Activated CD8-positive, alpha-beta T cell treated with anti-CD3 and anti-CD28 coated beads, Interleukin-2, amount 10 ng/mL, durations not matched to agents 7 days and 5 days (primary cell): ENCODE measurements at places on chromosomes 5 and 9.
A peak's percentile ranks its signal among the peaks of the same experiment; 100 is the strongest.

GRCh38 chr9:130891688-130892476, 4.7 kb downstream of the QRFP start:
- DNase-seq, result no peak

GRCh38 chr5:151051931-151052608, 28.8 kb downstream of the TNIP1 start:
- no peak for DNase-seq

DNA sequence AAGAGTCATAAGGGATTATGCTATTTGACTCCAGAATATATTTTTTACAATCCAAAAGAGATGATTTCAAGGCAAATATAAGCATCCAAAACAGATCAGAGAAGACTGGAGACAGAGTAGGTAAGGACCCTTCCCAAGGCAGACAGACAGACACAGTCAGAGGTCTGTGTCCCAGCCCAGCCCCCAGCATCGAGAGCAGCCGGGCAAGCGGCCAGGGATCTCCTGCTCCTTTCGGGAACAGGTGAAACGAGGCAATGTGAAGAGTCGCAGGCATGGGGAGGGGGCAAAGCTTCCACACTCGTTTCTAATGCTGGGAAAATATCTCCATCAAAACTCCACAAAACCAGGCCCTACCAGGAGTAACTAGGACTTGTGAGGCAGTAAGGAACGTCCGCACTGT, 5.8 kb downstream of the PAEP start:
- no peak for DNase-seq

- DNase-seq, result peak; percentile 72
Observed at GRCh38 chr9:105359892-105360291, 87.9 kb upstream of the FSD1L start.

DNA sequence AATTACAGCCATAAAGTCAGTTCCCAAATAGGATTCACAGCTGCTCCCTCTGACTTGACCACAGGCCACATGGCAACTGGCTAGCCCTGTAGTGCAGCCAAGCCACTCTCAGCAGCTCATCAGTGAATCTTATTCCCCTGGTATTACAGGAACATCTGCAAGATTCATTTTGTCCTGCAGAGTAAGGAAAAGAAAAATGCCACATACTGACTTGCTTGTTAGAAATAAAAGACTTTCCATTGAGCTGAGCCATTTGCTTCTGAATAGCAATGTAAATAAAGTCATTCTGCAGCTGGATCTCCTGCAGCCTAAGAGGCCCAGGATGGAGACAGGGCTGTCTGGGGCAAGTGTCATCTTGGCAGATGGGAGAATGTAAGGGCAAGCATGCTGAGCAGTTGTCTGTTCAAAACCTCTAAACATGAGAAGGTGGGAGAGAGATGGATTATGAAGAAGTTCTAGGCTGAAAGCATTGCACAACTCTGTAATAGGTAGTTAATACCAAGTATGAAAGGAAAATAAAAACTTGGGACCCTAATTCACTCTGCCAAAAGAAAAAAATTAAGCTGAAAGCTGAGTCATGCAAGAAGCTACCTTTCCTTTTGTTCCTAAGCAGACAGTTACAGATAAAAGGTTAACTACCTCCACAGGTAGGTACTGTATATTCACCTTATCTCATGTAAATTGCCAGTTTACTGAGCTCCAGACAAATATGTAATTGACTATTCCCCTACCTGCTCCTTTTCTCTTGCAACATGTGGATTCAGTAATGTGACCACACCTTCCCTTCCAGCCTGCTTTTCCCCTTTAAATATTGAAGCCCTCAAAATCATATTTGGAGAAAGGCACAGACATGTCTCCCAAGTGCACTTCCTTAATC, 244.4 kb upstream of the RAI14 start:
- DNase-seq, result no peak

DNA sequence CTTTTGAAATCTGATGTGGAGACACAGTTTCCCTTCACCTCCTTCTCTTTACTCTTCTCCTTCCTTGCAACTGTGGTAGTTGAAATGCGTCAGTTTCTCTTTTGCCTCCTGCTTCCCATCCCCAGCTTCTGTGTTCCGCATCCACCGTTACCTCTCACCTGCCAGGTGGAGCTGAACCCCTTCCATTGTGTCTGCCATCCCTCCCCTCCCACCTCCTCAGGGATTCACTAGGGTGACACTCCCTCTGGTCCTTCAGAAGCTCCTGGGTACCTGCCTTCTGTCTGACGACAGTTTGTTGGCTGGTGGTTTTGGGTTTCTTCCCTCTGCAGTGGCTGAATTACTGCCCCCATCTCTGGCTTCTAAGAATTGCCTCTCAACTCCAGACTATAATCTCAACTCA, 132.1 kb downstream of the SLC24A2 start:
- no peak for DNase-seq

GRCh38 chr5:153699035-153699434, 208.6 kb downstream of the GRIA1 start:
- no peak for DNase-seq

DNA sequence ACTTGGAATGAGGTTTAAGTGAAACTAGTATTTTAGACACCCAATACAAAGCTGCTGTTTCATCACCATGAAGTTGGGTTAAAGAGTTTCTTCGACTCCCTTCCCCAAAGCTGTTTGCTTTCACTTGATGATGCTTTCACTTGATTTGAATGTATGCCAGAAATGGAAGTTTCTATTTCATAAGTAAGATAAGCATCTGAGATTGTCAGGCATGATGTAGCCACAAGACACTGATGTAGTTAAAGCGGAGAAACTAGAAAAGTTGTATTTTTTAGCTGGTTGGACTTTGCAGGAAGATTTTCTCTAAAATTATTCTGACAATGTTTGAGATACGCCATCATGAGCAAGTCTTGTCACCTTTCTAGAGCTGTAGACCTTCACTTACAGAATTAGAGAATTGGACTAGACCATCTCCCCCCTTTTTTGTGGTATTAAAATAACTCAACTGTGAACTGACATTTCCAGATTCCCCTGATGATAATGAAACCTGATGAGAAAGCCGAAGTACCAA, 20.0 kb downstream of the MOCS2 start:
- no peak for DNase-seq

GRCh38 chr5:125440905-125441304, 694.5 kb upstream of the ZNF608 start:
- no peak for DNase-seq

DNA sequence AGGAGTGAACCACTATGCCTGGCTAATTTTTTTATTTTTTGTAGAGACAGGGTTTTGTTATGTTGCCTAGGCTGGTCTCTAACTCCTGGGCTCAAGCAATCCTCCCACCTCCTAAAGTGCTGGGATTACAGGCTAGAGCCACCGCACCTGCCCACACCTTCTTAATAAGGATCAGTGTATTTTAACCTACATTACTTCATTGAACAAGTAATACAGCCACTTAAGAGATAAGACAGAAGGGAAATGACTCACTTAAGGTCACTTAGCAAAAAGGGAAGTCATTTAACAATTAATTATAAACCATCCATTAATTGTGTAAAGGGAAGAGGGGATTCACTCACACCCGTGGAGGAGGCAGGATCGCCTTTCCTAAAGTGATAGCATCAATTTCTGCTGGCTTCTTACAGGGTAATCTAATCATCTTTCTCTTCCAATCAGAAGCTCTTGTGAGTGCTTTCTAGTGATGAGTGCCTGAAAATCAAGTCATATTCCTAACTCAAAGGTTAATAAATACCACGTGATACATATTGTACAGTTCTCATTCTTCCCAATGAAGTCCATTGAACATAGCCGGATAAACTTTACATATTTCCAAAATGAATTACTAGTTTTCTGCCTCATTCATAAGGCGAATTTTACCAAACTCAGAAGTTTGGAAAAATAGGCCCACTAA, 3.5 kb downstream of the FBXW11 start:
- DNase-seq, result no peak

DNA sequence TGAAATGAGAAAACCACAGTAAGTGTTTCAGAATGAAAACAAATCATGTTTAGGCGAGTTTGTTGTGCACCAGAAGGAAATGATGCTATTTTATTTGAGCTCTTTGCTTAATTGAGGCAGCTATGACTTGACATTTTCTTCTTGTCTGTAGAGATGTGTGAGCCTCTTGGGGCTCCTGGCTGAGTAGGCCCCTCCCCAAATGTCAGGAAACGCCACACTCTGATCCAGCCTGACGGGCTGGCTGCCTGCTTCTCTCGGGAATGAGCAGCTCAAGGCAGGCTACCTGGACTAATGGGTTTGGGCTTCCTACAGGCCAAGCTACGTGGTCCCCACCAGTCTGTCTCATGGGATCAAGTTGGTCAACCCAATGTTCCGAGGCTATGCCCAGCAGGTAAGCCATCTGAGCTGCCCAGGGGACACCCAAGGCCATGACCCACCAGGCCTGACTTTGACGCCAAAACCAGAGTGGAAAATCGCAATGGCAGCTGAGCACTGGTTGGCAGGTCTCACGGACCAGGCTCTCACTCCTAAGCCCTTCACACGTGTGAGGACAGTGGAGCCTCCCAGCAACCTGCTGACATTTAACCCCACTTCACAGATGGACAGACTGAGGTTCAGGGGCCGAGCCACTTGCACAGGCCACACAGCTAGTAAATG, 29.9 kb downstream of the USP20 start:
- DNase-seq, result no peak

- DNase-seq, result peak; percentile 61
Observed at GRCh38 chr5:343461-344401, 22.2 kb downstream of the AHRR start.

GRCh38 chr9:98359569-98359968, 104.1 kb upstream of the TBC1D2 start:
- DNase-seq, result no peak

DNA sequence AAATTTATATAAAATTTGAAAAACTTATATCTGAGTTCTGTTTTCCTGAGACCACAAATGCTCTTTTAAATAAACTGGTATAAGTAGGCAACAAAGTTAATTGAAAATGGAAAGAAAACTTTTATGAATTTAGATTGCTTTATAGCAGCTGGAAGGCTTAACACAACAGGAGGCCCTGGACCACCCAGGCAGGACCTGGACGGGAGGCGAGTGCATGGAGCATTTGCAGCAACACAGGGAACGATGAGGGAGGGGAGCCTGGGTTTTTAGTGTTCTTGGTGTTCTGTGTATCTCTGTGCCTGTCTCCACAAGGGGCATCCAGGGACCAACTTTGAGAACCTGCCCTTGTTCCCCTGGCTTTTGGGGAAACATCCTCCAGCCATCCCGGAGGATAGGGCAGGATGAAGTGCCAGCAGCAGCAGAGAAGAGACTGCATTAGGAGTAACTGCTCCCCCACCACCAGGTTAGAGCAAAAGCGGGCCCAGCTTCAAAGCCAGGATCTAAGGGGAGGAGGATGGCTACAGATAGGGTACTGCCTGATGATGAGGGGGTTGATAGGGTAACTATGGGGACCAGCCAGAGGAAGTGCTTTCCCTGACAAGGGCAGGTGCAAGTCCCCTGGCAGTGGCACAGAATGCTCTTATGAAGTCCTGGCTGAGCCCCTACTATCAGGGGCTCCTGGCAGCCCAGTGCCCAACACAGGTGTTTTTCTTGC, 6.7 kb upstream of the SPATA31E1 start:
- peak; percentile 12 for DNase-seq

GRCh38 chr5:3377176-3377575, 218.5 kb upstream of the IRX1 start:
- no peak for DNase-seq

DNA sequence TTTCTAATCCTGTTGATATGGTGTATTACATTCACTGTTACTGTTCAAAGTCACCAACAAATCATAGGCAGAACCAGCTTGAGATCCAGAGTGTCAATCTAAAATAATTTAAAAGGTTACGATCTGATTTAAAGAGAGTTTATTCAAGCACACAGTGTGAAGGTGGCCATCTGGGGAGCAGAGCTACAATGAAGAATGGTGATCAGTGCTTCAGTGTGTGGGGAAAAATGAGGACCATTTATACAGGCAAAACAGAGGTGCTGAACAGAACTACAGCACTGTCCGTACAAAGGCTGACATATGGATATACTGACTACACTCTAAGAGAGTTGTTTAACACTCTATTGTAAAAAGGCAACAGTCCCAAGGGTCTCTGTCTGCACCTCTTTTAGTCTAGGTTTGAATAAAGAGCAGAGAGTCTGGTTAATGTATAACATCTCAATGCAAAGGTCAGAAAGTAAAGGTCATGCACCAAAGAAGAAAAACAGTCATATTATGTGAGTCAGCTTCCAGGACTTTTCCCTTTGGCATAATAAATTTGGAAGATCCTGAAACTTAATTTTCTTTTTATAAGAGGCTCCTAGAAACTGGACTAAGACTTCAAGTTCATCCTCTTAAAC, 29.7 kb upstream of the TDRD7 start:
- DNase-seq, result no peak

- DNase-seq, result peak; percentile 19
Observed at GRCh38 chr9:93267681-93268505, 84.0 kb downstream of the WNK2 start.

- no peak for DNase-seq
Observed at GRCh38 chr9:3028535-3028934, 184.6 kb upstream of the PUM3 start.

DNA sequence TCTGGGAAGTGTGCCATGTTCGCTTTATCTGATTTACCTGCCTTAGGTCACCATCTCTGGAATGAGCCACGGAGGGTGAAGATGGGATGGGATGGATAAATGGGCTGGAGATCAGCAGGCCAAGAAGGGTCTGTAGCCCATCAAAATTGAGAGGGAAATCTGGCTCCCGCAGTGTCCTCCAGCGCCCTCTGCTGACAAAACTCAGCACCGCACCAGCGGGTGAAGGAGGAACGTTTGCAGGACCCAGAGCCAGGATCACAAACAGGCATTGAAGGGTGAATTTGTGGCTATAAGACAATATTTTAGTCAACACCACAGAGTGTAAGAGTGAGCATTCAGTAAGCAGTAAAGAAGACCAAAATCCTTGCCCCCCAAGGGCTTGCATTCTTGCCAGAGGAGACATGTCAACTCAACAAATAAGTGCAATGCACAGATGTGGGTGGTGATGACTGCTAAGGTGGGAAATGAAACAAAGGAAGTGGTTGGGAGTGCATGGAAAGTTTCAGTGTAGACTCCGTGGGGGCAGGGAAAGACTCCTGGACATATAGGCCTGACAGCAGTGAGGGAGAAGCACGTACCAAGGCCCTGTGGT, 124.4 kb downstream of the TENT4A start:
- DNase-seq, result peak; percentile 54

DNA sequence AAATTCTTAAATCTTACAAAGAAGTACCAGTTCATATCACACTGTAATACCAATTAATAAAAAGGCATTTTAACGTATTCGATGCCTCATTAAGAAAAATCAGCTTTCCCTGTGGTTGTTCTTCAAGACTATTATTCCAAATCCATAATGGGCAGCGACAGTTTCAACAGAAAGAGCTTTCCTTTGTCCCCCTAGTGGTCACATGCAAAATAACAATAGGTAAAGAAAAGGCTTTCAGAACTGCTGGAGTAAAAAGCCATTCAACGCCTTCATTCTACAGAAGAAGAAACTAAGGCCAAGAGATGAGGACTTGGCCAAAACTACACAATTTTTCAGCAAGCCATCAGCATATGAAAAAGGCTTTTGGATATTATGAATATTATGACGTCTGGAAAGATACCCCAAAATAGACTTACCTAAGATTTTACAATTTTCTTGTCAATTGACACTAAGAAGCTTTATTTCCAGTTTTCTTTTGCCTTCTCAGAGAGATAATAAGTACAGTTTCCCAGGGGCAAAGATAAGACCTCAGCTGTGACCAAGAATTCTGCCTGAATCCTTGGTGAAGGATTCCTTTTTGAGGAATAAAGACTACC, 6.7 kb upstream of the CDH6 start:
- no peak for DNase-seq
